ENCODE measurements at places on chromosomes 1 and 21. TPM values are rescaled to one million over a fixed set of nuclear protein-coding genes. Genes with fewer than 3 reads are reported as not detected.

DNA sequence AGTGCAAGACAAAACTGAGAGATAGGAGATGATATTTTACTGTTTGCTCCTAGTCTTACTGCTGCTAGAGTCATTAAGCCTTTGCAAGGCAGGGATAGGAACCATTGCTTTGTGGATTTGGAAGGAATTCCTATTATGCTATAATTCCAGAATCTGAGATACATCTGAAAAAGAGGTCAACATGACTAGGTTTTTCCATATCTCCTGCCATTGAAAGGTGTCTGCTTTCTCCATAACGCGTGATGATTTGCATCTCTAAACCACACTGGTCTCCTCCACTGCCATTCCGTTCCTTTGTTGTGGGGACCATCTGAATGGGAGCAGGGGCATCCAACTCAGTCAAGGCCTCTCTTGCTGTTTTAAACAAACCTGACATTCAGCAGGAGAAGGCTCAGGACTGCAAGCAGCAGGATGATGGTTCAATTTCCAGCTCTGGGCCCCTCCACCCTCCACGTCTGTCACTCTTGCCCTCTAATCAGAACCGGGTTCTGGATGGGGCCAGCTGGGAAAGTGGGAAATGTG lies 45.2 kb downstream of the PLPP3 start:
- H3K36me3 ChIP-seq = no peaks in the 10 kb centered on the region
- no peak overlapping the region for H3K4me3 ChIP-seq
- H3K27ac ChIP-seq = no peak overlapping the region
- H3K27me3 ChIP-seq = no peaks in the 10 kb centered on the region
- H3K4me1 ChIP-seq = no peaks in the 10 kb centered on the region

GRCh38 chr1:241934201-241934848 lies 23.2 kb upstream of the BECN2 start:
- no peaks in the 10 kb centered on the region for H3K4me1 ChIP-seq
- no peak overlapping the region for H3K27ac ChIP-seq
- no peak for DNase-seq
- H3K4me3 ChIP-seq = no peak overlapping the region
- no peaks in the 10 kb centered on the region for H3K36me3 ChIP-seq

GRCh38 chr1:220438741-220439140 lies 89.2 kb upstream of the MARK1 start:
- H3K27ac ChIP-seq = no peak overlapping the region
- no peaks in the 10 kb centered on the region for H3K4me1 ChIP-seq
- DNase-seq = no peak
- H3K36me3 ChIP-seq = no peaks in the 10 kb centered on the region
- no peak overlapping the region for H3K4me3 ChIP-seq
- no peaks in the 10 kb centered on the region for H3K27me3 ChIP-seq

- H3K36me3 ChIP-seq = peaks cover 96% of the 10 kb centered on the region
- no peak overlapping the region for H3K27ac ChIP-seq
- no peak for DNase-seq
- H3K4me1 ChIP-seq = no peaks in the 10 kb centered on the region
- no peaks in the 10 kb centered on the region for H3K27me3 ChIP-seq
- H3K4me3 ChIP-seq = no peak overlapping the region
These were observed 19.8 kb downstream of the ASPM start for GRCh38 chr1:197126691-197127090.

GRCh38 chr1:44568128-44568900 lies 106.0 kb downstream of the TMEM53 start:
- no peak for DNase-seq
- H3K27ac ChIP-seq = no peak overlapping the region
- H3K36me3 ChIP-seq = no peaks in the 10 kb centered on the region
- no peaks in the 10 kb centered on the region for H3K27me3 ChIP-seq

DNA sequence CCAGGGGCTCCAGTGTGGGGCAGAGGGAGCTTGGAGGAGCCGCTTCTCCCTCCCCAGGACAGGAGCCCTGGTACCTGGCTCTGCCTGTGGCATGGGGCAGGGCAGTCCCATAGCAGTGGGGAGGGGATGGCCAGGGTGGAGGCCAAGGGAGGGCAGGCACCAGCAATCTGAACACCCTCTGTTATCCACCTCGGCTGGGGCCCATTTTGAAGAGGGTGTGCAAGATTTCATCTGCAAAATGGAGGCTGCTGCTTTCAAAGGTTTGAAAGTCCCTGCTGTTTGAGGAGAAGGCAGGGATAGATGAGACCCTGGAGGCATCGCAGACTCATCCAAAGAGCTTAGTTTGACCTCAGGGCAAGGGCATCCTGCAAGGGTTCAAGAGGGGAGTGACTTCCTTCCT lies 15.2 kb upstream of the TMPRSS2 start:
- no peaks in the 10 kb centered on the region for H3K4me1 ChIP-seq
- no peaks in the 10 kb centered on the region for H3K36me3 ChIP-seq

- no peak overlapping the region for H3K27ac ChIP-seq
- H3K36me3 ChIP-seq = no peaks in the 10 kb centered on the region
- peaks cover 54% of the 10 kb centered on the region for H3K27me3 ChIP-seq
- H3K4me1 ChIP-seq = no peaks in the 10 kb centered on the region
- H3K4me3 ChIP-seq = no peak overlapping the region
- DNase-seq = peak; percentile 11
These were observed 139.1 kb upstream of the USH2A start for GRCh38 chr1:216562383-216562782.

The AMY1C gene
- total RNA-seq = not detected

GRCh38 chr1:183038913-183039312 lies 15.7 kb downstream of the LAMC1 start:
- no peak overlapping the region for H3K4me3 ChIP-seq
- peaks cover 72% of the 10 kb centered on the region for H3K4me1 ChIP-seq
- H3K27me3 ChIP-seq = no peaks in the 10 kb centered on the region
- no peaks in the 10 kb centered on the region for H3K36me3 ChIP-seq
- peak overlapping the region; percentile 98 for H3K27ac ChIP-seq

DNA sequence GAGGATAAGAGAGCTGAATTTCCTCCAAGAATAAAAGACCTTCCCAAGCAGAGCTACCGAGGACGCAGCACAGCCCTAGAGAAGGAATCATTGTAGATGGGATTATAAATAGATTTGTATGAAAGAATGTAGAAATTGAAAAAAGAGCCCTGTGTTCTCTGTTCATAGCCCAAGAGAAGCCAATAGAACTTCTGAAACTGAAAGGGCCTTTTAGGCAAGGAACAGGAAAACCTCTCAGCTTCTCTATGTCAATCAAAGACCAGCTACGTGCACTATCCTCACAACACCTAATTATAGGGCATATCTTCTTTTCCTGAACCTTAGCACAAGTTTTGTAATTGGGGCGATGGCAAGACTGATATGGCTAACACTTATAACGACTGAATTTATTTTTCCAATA lies 192.4 kb upstream of the RNPC3 start:
- no peaks in the 10 kb centered on the region for H3K4me1 ChIP-seq
- no peaks in the 10 kb centered on the region for H3K36me3 ChIP-seq
- H3K27ac ChIP-seq = no peak overlapping the region
- no peaks in the 10 kb centered on the region for H3K27me3 ChIP-seq
- no peak overlapping the region for H3K4me3 ChIP-seq
- no peak for DNase-seq

The COL24A1 gene
- total RNA-seq = 0.72 TPM

- H3K4me3 ChIP-seq = no peak overlapping the region
- H3K36me3 ChIP-seq = no peaks in the 10 kb centered on the region
- DNase-seq = no peak
These were observed 21.7 kb upstream of the SOX13 start for GRCh38 chr1:204051258-204051657.

The FAM151A gene
- not detected for total RNA-seq

- no peak for DNase-seq
- H3K4me1 ChIP-seq = peaks cover 37% of the 10 kb centered on the region
- no peak overlapping the region for H3K27ac ChIP-seq
- H3K36me3 ChIP-seq = no peaks in the 10 kb centered on the region
These were observed 7.9 kb downstream of the MEF2D start for GRCh38 chr1:156492591-156493080.

The DIO1 gene
- not detected for total RNA-seq

GRCh38 chr1:36522461-36523229 lies 39.9 kb upstream of the CSF3R start:
- no peaks in the 10 kb centered on the region for H3K27me3 ChIP-seq
- no peaks in the 10 kb centered on the region for H3K36me3 ChIP-seq
- DNase-seq = no peak

DNA sequence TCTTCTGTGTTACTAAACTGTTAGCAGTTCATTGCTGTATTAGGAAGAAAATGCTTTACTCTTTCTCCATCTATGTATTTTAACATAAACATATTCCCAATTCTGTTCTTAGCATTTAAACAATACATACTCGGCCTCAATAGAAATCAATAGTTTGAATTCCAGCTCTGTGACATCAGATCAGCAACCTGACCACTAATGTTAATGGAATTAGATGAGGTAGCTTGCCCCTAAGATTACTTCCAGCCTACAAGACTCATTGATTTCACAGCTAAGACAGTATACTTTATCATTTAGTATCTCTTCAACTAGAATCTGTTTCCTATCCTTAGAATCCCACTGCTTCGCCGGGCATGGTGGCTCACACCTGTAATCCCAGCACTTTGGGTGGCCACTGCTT lies 38.9 kb downstream of the EPRS1 start:
- H3K27me3 ChIP-seq = no peaks in the 10 kb centered on the region
- H3K4me1 ChIP-seq = no peaks in the 10 kb centered on the region
- H3K36me3 ChIP-seq = peaks cover 60% of the 10 kb centered on the region
- no peak overlapping the region for H3K27ac ChIP-seq

DNA sequence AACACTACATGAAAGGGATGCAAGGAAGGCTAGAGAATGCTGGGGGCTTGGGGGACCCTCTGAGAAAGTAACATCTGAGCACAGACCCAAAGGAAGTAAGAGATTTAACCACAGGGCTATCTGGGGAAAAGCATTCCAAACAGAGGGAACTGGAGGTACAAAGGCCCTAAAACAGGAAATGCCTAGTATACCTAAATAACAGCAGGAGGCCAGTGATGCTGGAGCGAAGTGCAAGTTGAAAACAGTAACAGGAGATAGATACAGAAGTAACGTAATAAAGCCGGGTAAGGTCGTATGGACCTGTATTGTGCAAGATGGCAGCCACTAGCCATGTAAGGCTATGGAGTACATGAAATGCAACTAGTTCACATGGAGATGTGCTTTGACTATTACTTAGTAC lies 52.1 kb downstream of the CD34 start:
- no peak overlapping the region for H3K27ac ChIP-seq
- no peaks in the 10 kb centered on the region for H3K36me3 ChIP-seq
- H3K4me3 ChIP-seq = no peak overlapping the region
- no peaks in the 10 kb centered on the region for H3K4me1 ChIP-seq

DNA sequence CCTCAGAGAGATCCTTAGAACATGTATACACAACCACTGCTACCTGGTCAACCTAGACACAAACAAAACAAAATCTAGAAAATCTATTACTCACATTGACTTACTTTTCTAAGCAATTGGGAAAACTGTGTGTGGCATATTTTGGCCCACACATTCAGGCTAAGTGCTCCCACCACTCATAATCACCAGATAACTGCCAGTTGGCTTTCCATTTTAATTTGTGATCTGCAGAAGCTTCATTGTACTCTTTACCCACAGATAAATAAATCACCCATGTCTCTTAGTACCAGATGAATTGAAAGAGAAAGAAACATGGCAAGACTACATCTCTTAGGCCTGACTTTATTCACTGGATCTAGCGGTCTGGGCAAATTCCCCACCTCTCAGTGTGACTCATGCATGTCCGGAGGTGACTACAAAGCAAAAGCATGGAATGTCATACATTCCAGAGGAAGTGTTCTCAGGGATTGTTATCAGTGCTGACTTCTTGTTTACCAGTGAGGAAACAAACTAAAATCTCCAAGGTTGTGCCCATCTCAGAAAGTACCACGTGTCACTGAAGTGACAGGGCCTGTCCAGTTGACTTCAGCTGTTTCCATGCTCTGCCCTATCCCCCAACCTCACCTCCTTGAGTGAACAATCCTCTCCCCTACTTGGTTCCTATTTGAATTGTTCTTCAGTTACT lies 52.4 kb upstream of the BCL10 start:
- H3K27me3 ChIP-seq = no peaks in the 10 kb centered on the region
- peaks cover 6% of the 10 kb centered on the region for H3K36me3 ChIP-seq
- H3K4me3 ChIP-seq = no peak overlapping the region
- DNase-seq = peak; percentile 54
- H3K27ac ChIP-seq = peak overlapping the region; percentile 78
- peaks cover 36% of the 10 kb centered on the region for H3K4me1 ChIP-seq

The GJB4 gene
- total RNA-seq = not detected

DNA sequence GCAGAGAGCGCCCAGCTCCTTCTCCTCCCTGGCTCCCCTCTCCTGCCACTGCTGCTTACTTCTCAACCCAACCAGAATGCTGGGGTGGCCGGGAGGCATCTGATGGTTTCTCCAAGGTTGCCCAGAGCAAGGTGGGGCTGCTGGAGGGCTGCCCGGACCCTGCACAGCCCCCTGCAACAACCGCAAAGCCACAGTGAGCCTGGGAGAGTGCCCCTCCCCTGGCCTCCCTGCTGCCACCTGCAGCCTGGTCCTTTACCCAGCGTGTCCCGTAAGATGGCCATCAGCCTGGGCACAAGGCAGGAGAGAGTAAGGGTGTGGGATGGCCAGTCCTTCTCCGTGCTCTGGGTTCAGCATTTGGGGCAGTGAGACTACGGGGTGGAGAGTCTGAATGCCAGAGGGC lies 17.0 kb downstream of the MX2 start:
- no peak for DNase-seq
- H3K36me3 ChIP-seq = no peaks in the 10 kb centered on the region
- no peak overlapping the region for H3K4me3 ChIP-seq
- H3K27ac ChIP-seq = no peak overlapping the region

The CREG1 gene
- total RNA-seq = 7.7 TPM

DNA sequence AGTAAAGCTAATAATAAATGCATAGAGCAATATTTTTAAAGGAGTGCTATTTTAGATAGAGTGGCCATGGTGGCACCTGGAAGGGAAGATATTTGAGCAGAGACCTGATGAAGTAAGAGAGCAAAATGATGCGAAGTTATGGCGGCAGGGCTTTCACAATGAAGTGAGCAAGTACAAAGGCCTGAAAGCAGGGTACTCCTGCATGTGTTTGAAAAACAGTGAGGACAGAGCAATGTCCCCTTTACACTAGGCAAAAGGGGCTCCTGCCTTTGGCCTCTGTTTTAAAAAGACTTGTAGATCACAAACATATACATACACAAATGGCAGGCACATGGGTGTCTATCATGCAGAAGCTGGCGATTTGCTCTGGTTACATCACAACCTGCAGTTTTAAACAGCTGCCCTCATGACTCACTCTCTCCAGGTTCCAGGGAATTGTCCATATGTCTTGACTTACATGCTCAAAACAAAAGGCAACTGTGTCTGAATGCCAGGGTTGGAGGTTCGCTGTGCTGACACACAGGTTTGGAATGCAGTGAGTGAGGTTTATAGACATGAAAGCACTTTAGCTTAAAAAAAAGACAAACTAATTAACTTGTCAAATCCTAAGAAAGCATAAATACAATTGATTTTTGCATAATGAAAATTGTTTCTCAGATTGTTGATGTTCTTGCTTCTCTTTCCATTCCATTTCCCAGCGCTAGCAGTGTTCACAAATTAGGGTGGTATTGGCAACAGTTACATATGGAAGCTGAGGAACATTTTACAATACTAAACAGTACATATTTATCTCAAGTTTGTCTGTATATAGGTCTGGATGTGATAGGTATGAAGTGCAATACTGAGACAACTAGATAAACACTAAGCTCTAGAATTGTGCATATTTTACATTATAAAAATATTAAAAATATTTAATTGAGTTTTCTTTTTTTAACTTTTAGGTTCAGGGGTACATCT lies 313.9 kb downstream of the BARHL2 start:
- no peaks in the 10 kb centered on the region for H3K36me3 ChIP-seq
- H3K4me1 ChIP-seq = peaks cover 8% of the 10 kb centered on the region
- no peak overlapping the region for H3K4me3 ChIP-seq
- DNase-seq = peak; percentile 91
- H3K27ac ChIP-seq = no peak overlapping the region

GRCh38 chr1:81949421-81949820 lies 148.7 kb downstream of the ADGRL2 start:
- DNase-seq = no peak
- no peaks in the 10 kb centered on the region for H3K4me1 ChIP-seq
- no peak overlapping the region for H3K27ac ChIP-seq
- no peak overlapping the region for H3K4me3 ChIP-seq
- no peaks in the 10 kb centered on the region for H3K36me3 ChIP-seq

The BMP8B gene
- 0.09 TPM for total RNA-seq
